ENCODE measurements at places on chromosomes 2 and 18.

DNA sequence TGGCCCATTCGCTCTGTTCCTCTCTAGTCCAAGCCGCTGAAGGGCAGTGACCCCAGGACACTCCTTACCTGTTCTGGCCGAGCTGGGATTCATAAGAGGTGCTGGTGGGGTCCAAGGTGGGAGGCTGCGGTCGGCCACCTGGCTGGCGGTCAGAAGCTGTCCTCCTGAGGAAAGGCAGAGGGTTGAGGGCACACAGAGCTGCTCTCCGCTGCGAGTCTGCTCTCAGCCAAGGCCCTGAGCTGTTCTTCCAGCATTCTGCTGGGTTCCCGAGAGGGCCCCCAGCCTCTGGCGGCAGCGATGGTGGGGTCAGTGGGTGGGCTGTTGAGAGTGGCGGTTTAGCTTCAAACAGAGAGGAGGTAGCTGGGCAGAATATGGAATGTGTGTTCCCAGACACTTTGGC is 3.8 kb downstream of the PCARE start:
- DNase-seq: no peak

DNA sequence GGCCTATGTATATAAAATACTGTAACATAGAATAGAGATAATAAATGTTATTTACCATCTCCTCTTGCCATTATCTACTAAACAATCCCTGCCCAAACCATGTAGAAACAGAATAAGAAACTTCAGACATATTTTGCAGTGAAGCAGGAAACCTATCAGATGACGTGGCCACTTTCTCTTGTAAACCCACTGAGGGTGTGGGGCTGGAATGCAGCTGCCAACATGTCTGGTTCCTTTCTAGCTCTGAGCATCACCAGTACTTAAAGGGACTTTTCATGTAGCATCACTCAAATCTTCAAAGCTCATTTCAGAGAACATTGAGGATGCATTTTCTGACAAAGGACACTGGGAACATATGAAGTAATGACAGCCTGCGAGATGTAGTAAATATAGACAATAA is 251.8 kb downstream of the LPIN1 start:
- no peak for DNase-seq

DNA sequence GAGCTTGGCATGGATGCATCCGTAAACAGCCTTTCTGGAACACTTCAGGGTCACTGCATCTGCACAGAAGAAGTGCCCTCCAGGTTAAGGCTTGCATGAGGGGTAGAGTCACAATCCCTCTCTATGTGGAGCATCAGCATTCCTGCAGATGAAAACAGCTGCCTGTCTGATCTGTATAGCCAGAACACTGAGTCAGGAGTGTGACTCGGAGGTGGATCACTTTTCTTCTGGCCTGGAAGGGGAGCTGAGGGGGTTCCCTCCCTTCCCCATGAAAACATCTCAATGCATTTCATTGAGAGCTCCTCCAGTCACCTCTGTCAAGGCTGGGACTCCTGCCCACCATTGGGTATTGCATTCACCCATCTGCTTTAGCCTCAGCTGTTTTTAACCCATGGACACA is 72.5 kb upstream of the SERPINE2 start:
- DNase-seq: no peak

- no peak for DNase-seq
Measured at GRCh38 chr2:105865222-105865913, 120.7 kb downstream of the NCK2 start.

DNA sequence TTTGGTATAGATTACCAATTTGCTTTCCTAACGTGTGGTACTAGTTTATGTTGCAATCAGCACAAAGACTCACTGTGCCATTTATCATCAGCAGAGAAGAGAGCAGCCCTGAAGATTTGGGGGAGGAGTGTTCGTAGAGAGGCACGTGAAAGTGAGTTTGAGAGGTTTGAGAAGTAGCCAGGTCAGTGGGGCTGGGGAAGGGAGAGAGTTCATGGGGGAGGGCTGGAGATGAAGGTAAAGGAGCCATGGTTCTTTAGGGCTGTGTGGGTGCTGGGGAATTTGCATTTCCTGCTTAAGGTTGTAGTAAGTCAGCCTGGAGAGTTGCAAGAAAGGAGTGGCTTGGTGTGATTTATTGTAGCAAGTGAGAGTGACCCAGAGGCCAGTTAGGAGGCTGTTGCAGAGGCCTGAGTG is 172.1 kb downstream of the NEDD4L start:
- no peak for DNase-seq

DNA sequence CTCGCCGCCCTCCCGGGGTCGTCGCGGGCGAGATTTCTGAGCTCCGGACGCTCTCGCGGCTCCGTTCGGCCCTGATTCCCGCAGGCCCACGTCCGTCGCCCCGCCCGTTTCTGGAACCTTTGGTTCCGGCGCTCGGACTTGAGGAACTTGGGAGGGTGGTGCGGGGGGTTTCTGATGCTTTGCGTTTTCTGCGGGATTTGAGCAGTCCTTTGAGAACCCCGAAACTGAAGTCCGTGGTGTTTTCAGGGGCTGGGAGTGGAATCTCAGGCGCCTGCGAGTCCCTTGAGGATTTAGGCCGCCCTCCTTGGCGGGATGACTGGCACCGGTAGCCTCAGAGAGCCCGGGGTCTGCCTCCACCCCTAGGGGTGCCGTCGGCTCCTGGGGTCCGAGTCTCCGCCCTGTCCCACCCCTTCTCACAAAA is 336 bp downstream of the THNSL2 start:
- no peak for DNase-seq

- DNase-seq: no peak
Measured at GRCh38 chr18:35387152-35387571, 10.0 kb upstream of the ZNF396 start.

- no peak for DNase-seq
Measured at GRCh38 chr2:79219383-79219988, 59.9 kb upstream of the REG3A start.

DNA sequence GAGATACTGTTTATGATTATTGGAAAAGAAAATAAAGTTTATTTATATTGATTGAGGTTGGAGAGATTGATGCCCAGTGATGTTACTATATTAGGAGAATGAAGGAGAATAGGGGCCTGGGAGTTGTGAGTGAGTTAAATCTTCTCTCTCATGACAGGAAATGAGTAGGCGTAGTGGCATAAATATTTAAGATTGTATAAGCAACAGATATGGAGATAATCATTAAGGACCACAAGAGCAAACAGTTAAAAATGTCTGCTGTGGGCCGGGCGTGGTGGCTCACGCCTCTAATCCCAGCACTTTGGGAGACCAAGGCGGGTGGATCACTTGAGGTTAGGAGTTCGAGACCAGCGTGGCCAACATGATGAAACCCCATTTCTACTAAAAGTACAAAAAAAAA is 62.7 kb downstream of the PTRHD1 start:
- no peak for DNase-seq

DNA sequence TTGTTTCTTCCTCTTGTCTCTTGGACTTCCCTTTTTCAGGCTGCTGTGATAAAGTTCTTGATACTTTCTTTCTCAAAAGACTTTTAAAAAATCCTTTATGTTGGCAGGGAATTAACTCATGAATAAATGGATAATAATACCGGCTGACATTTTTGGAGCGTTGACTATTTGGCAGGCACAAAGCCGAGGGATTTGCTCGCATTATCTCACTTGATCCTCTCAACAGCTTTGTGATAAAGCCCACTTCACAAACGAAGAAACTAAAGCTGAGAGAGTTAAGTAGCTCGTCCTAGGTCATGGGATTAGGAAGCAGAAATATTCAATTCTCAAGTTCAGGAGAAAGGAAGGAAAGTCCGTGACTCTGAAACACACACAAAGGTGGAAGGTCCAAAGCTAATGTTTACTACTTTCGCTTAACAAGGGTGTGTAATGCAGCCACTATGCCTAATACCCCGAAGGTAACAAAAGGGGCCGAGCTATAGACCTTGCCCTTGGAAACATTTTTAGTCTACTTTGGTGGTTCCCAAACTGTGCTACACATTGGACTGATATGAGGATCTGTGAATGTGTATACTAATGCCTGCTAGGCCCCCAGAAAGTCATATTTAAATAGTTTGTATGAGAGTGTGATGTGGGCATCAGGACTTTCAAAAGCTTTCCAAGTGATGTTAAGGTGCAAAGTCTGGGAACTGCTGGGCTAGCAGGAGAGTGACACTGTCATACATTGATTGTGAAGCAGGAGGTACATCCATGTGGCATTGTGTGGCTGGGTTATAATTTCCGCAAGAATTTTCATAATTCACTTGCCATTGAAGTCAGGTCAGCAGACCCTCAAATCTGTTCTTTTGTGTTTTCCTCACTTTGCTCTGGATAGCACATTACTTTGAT is 508.4 kb downstream of the PLCL1 start:
- DNase-seq: no peak

GRCh38 chr2:101380376-101380775 is 6.9 kb downstream of the CREG2 start:
- no peak for DNase-seq

GRCh38 chr2:84373391-84373790 is 85.7 kb downstream of the SUCLG1 start:
- DNase-seq: no peak

DNA sequence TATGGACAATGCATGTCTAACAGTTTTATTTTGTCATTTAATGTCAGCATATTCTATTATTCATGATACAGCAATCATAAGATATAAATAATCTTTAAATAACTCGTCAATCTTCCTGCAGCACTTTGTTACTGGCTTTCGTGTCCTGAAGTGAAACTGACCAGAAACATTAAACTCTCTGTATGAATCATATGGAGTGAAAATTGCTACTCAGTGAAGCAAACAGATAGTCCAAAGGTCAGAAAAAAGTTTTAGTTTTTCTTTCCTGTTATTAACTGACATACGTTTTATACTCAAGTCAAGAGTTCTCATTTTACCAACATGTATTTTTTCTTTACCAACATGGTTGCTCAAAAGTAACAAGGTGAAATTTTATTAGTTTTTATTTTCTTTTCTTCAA is 106.8 kb upstream of the GALNT5 start:
- no peak for DNase-seq

GRCh38 chr18:3152294-3152693 is 67.5 kb downstream of the MYOM1 start:
- DNase-seq: no peak

- no peak for DNase-seq
Measured at GRCh38 chr18:12645254-12645653, 12.7 kb downstream of the SPIRE1 start.

DNA sequence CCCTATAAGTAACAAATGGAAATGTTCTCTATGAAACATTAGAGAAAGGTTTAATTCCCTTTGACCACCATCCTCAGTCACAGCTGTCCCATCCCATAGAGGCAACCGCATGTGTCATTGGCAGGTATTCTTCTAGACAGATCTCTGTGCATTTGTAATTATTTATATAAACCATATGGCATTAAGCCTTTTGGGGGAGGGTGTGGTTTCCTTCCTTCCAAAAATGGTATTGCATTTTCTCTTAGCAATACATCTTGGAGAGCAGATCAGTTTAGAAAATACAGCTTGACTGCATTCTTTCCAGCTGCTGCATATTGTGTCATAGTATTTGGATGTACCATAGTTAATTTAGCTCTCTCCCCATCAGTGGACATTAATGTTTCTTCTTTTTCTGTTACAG is 57.7 kb downstream of the LCLAT1 start:
- DNase-seq: no peak

DNA sequence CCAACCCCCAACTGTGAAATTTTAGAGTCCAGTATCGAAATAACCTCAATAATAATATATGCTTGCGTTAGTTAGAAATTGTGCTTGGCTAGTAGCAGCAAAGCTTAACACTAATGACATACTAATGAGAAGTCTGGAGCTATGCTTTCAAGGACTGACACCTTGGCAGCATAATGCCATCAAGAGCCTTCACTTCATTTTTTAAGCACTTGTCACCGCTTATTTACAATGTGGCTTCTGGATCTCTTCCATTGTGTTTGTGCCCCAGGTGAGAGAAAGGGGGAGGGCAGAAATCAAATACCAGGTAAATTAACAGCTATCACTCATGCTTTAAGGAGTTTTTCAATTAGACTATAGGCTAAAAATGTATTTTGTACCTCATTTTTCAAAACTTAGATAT is 101.5 kb downstream of the CDH7 start:
- no peak for DNase-seq

GRCh38 chr18:24456549-24456948 is 3.9 kb upstream of the HRH4 start:
- no peak for DNase-seq

DNA sequence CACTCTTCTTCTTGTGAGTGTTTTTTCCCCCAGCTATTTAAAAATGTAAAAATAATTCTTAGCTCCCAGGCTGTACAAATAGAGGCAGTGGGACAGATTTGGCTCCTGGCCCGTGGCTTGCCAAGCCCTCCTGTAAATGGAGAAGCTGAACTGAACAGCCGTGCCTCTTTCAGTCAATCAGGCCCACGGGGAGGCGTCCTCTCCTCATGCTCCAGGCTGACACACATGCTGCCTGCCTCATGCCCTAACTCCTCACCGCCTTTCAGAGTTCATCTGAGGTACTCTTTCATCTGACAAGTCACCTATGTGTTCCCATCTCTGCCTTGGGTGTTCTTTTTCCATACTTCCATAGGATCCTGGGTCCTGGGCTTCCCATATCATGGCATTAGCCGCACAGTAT is 58.9 kb downstream of the BMP10 start:
- DNase-seq: no peak

DNA sequence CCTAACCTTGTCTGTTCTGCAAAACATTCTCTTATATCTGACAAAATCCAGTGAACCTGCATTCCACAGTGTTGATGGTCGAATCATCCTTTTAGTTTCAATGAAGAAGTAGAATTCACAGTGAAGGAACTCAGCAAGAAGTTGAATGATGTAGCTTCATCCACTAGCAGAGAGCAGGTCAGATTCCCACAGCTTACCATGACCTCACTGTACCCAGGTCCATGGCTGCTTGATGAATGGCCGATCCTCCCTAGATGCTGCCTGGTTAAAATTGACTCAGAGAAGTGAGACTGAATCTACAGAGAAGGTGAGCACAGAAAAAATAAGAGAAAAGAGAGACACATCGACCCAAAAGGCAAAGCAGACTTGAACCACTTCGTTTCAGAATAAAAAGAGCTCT is 906.0 kb upstream of the CHAC2 start:
- no peak for DNase-seq

DNA sequence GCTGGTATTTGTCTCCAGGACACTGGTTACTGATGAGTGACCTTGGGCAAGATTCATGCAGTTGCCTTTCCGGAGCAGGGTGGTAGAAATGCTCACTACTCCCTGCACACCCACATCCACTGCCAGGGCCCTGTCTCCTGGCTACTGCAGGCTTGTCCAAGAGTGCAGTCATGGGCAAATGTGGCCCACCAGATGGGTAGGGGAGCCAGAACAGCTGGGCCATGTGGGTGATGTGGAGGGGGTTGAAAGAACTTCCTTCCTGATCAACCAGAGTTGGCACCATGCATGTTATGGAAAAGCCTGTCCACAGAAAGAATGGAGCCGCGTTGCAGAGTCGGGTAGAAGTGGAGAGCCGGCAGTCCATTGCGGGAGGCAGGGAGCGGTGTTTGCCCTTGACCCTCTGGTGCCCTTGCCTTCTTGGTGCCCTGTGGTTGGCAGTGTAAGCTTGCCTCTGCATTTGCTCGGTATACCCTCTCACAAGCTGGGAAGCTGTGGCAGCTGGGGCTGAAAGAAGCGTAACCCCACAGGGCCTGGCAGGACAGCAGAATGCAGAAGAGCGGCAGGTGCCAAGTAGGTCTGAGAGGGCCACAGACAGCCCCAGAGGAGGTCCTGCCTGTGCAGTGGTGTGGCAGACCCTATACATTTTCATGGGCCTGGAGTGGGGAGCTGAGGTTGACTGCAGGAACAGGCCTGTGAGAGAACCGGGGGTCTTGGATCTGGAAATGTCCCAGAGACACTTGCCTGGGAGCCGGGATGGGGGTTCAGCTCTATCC is 253.2 kb downstream of the TFCP2L1 start:
- no peak for DNase-seq
